Stimulated activated CD4-positive, alpha-beta T cell treated with anti-CD3 and anti-CD28 coated beads, Interleukin-2, amount 100 ng/mL, for 24 hours (primary cell): ENCODE measurements at places on chromosomes 1 and 21.

DNA sequence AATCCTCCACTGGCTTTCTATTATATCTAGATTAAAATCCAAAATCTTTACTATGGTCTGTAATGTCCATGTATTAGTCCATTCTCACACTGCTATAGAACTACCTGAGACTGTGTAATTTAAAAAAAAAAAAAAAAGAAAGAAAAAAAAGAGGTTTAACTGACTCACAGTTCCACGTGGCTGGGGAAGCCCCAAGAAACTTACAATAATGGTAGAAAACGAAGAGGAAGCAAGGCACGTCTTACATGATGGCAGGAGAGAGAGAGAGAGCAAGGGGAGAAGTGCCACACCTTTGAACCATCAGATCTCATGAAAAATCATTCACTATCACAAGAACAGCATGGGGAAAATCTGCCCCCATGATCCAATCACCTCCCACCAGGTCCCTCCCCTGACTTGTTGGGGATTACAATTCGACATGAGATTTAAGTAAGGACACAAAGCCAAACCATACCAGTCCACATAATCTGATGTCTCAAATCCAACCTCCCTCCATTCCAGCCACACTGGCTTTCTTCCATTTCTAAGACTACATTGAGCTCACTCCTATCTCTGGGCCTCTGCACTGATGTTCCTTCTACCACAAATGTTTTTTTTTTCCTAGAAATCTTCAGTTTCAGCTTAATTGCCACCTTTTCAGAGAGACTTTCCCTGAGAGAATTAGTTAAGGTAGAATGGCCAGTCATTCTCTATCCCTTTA lies 92.4 kb downstream of the EIF4G3 start:
- DNase-seq = no peak

GRCh38 chr1:233183226-233184020 lies 112.1 kb downstream of the PCNX2 start:
- DNase-seq = no peak

DNA sequence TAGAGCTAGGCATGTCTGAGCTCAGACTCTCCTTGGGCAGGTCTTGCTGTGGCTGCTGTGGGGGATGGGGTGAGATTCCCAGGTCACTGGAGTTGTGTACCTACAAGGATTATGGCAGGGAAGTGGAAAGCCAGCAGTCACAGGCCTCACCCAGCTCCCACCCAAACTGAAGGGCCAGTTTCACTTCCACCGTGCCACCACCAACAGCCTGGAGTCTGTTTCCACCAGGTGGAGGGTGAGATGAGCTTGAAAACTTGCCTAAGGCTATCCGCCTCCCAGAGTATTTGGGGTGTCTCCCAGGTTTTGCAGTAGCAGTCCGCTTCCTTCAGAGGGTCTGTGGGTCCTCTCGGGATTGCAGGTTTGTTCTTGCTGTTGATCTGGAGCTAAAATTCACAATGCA lies 327.7 kb downstream of the PTPRC start:
- DNase-seq = no peak

GRCh38 chr1:178607718-178608408 lies 95.0 kb downstream of the TEX35 start:
- DNase-seq = no peak

DNA sequence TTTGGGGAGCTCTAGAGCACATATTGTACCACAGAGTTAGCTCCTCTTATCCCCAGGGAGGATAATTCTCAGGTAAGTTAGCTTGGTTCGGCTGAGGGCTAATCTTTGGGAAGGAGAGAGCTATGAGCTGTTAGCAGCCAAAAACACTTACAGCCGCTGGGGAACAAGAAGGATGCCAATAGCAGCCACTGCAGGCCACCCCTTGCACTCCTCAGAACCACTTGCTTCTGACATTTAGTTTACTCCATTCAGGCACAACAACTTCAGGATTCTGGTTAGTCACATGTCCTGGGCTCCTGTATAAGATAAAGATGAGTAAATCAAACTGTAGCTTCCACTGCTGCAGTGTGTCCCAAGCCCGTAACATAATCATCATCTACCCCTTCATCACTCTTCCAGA lies 212.6 kb upstream of the ADGRL2 start:
- DNase-seq = no peak

DNA sequence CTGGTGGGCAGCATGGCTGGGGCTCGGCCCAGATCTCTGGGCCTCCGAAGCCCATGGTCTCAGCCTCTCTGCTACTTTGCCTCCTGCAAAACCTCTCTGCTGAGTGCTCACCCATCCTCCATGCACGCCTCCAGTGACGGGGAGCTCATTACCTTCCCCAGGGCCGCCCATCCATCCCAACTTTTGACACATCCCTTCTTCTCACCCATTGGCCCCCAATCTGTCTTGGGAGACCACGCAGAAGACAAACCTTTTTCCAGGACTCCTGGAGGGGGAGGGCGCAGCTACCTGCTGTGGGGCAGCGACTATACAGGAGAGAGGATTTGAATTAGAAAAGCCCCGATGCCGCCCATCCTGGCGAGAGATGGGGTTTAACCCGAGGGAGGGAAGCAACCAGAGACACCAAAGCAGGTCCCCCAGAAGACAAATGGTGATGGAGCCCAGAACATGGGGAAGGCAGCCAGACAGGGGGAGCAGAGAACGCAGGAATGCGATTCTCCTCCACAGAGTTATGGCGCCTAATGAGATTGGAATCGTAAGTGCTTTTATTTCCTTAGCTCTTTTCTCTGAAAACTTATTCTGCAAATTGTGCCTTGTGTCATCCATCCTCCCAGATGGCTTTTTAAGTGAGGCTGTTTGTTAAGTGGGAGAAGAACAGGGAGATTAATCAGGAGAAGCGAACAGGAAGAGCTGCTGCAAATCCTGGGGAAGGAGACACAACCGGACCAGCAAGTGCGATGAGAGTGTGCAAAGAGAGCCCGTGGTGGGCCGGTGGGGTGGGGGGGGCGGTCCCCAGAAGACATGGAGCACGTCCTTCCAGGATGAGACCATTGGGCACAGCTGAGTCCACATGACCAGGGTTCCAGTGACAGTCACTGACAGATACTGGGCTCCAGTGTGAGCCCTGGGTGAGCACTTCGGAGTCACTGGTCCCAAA lies 623.5 kb downstream of the MATN1 start:
- no peak for DNase-seq
